IPS DF 6.9 (cell line): ENCODE measurements at places on chromosomes 1 and 21.

DNA sequence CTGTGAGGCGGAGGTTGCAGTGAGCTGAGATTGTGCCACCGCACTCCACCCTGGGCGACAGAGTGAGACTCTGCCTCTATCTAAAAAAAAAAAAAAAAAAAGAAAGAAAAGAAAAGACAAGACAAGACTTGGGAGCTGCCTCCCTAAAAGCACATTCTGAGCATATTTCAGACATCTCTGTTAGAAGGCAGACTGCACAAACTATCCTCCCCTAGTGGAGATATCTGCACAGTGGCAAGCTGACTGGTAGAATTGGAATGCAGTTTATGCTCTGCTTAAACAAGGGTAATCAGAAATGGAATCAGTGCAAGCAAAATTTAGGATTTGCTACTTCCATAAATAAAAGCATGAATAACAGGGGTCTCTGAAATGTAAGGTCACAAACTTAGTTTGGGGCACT lies 31.8 kb downstream of the GNG4 start:
- no peaks in the 10 kb centered on the region for H3K27me3 ChIP-seq
- no peak for DNase-seq
- no peak overlapping the region for H3K27ac ChIP-seq
- no peaks in the 10 kb centered on the region for H3K4me1 ChIP-seq

GRCh38 chr1:192378276-192378675 lies 61.5 kb downstream of the RGS21 start:
- H3K4me1 ChIP-seq, result no peaks in the 10 kb centered on the region
- no peak overlapping the region for H3K4me3 ChIP-seq
- no peaks in the 10 kb centered on the region for H3K36me3 ChIP-seq
- DNase-seq, result no peak
- no peak overlapping the region for H3K27ac ChIP-seq
- H3K27me3 ChIP-seq, result no peaks in the 10 kb centered on the region

- no peak overlapping the region for H3K4me3 ChIP-seq
- no peak overlapping the region for H3K27ac ChIP-seq
- no peaks in the 10 kb centered on the region for H3K4me1 ChIP-seq
Measured at GRCh38 chr1:12573015-12573825, 44.8 kb downstream of the DHRS3 start.

DNA sequence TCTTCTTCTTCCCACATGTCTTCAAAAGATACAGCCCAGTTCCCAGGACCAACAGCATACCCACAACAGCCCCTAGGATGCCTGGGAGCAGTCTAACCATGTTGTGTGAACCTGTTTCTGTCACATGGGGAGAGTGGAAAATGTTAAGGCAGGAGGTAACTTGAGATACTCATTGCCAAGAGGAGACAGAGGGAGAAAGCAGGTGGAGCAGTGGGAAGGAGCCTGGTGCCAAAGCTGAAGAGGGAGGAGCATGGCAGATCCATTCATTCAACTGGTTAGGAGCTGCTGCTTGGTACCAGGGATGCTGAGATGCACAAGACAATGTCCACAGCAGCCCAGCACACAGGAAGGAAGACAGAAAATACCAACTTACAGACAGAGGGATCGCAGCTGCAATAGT lies 149.8 kb upstream of the ETV3 start:
- no peak overlapping the region for H3K27ac ChIP-seq
- H3K36me3 ChIP-seq, result no peaks in the 10 kb centered on the region
- DNase-seq, result no peak
- H3K27me3 ChIP-seq, result no peaks in the 10 kb centered on the region
- no peak overlapping the region for H3K4me3 ChIP-seq
- no peaks in the 10 kb centered on the region for H3K4me1 ChIP-seq

- no peaks in the 10 kb centered on the region for H3K27me3 ChIP-seq
- no peaks in the 10 kb centered on the region for H3K4me1 ChIP-seq
- H3K4me3 ChIP-seq, result no peak overlapping the region
- no peak for DNase-seq
Measured at GRCh38 chr21:16751695-16752474, 761.0 kb upstream of the CXADR start.

DNA sequence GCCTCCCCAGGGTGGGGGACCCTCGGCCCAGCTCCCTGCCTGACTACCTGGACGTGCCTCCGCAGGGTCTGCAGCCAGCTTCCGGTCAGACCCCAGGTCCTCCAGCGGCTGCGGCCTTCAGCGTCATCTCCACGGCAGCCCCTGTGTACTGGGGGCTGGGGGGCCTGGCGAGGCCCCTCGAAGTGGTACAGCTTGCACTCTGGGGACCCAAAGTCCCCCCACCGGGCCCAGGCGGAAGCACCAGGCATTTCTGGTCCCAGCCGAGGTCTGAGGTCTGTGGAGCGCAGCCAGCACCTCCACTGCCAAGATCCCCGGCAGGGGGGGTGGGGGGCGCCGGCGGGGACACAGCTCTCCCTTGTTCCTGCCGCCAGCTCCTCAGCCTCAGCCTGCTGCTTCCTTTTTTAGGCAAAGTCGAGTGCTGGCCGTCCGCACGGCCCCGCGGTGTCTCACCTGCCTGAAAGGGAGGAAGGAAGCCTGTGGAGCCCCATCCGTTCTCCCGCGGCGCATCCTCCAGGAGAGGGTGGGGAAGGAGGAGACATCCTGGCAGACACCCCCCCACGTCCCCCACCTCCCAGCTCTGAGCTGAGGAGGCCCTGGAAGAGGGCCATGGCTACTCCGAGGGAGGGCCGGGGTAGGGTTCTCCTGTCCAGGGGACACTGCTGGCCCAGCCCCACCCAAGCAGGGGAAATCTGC lies 1.2 kb upstream of the VWA1 start:
- DNase-seq, result no peak
- no peak overlapping the region for H3K27ac ChIP-seq
- peaks cover 27% of the 10 kb centered on the region for H3K4me1 ChIP-seq
- no peaks in the 10 kb centered on the region for H3K27me3 ChIP-seq
- H3K4me3 ChIP-seq, result no peak overlapping the region

DNA sequence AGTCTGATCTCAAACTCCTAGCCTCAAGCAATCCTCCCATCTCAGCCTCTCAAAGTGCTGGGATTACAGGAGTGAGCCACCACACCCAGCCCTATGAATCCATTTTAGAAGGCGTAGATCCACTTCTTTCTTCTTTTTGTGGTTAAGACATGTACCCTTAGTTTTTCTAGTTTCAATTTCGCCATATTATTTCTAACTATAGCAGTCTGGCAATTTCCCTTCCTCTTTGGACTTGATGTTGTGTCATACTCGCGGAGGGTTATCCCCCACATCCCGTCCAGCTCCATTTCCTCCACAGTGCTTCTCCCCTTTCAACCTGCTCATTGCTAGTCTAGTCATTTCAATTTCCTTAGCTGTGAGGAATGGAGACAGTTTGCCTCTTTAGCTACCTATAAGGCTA lies 5.2 kb upstream of the LRRC8D start:
- no peaks in the 10 kb centered on the region for H3K4me1 ChIP-seq
- no peak overlapping the region for H3K4me3 ChIP-seq
- H3K27me3 ChIP-seq, result no peaks in the 10 kb centered on the region
- no peak for DNase-seq

GRCh38 chr1:78348496-78349284 lies 142.1 kb upstream of the PTGFR start:
- H3K27ac ChIP-seq, result no peak overlapping the region
- H3K4me3 ChIP-seq, result no peak overlapping the region
- DNase-seq, result no peak
- no peaks in the 10 kb centered on the region for H3K4me1 ChIP-seq
- H3K27me3 ChIP-seq, result no peaks in the 10 kb centered on the region
